ENCODE measurements at places on chromosomes 2 and 18.

GRCh38 chr2:128289439-128289838, 29.2 kb downstream of the HS6ST1 start:
- DNase-seq: no peak

DNA sequence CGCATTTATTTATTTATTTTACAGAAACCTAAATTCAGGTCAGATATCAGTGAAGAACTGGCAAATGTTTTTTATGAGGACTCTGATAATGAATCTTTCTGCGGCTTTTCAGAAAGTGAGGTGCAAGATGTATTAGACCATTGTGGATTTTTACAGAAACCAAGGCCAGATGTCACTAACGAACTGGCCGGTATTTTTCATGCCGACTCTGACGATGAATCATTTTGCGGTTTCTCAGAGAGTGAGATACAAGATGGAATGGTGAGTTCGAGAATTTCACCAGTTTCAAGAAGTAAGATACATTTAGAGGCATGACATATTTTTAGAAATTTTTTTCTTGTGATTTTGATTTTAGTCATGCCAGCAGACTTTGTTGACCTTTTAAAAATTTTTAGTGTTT, 4.6 kb downstream of the CDCA7 start:
- no peak for DNase-seq

DNA sequence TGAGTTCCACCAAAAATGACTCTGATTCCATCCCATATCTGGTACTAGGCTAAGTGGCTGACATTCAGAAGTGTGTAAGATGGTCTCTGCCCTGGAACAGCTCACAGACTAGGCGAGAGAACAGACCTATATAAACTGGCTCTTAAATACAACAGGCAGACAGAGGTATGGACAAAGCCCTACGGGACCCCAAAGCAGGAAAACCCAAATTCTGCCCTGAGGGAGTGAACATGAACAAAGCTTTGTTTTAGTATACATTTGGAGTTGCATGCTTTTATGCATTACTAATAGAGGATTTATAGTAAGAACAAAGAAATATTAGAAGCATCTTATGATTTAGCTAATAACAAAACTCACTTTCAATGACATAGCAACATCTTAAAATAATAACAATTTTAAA, 25.1 kb downstream of the GDF7 start:
- DNase-seq: no peak

- DNase-seq: no peak
These were observed 147.1 kb downstream of the SH3BP4 start for GRCh38 chr2:235098736-235099494.

GRCh38 chr18:11488175-11488574, 121.2 kb upstream of the SLC35G4 start:
- DNase-seq: no peak

GRCh38 chr18:30792051-30792450, 250.5 kb downstream of the DSC3 start:
- DNase-seq: no peak

- DNase-seq: no peak
These were observed 96.5 kb downstream of the EHBP1 start for GRCh38 chr2:62801814-62802523.

DNA sequence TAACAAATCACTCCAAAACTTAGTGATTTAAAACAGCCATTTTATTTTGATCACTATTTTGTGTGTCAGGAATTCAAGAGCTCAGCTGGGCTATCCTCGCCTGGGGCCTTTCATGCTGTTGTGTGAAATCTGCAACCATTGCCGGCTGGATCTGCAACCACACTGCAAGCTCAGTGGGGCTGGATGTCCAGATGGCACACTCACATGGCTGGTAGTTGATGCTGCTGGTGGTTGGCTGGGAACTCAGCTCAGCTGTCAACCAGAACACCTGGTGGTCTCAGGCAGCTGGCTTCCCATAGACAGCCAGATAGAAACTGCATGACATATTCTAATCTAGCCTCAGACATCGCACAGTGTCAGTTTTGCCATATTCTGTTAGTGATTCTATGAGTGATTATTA, 30.6 kb upstream of the AP1S3 start:
- no peak for DNase-seq

DNA sequence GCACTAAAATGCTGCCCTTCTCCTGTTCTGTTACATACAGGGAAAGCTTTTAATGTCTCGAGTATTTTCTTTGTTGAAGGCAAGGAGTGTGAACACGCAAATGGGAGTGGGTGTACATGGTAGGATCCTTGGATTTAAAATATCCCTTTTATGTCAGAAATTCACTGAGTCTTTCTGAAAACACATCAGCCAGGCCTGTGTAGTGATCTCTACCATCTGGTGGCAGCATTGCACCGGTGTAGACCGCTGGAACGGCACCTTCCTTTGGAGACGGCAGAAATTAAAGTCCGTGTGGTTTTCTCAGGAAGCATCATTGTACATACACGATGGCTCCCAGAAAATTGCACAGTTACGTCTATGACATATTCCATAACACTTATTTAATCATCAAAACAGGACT, 515.8 kb downstream of the GALR1 start:
- DNase-seq: no peak

- DNase-seq: no peak
These were observed 131.0 kb downstream of the CCDC85A start for GRCh38 chr2:56314796-56315195.

GRCh38 chr18:34921226-34921625, 120.0 kb upstream of the MAPRE2 start:
- no peak for DNase-seq

DNA sequence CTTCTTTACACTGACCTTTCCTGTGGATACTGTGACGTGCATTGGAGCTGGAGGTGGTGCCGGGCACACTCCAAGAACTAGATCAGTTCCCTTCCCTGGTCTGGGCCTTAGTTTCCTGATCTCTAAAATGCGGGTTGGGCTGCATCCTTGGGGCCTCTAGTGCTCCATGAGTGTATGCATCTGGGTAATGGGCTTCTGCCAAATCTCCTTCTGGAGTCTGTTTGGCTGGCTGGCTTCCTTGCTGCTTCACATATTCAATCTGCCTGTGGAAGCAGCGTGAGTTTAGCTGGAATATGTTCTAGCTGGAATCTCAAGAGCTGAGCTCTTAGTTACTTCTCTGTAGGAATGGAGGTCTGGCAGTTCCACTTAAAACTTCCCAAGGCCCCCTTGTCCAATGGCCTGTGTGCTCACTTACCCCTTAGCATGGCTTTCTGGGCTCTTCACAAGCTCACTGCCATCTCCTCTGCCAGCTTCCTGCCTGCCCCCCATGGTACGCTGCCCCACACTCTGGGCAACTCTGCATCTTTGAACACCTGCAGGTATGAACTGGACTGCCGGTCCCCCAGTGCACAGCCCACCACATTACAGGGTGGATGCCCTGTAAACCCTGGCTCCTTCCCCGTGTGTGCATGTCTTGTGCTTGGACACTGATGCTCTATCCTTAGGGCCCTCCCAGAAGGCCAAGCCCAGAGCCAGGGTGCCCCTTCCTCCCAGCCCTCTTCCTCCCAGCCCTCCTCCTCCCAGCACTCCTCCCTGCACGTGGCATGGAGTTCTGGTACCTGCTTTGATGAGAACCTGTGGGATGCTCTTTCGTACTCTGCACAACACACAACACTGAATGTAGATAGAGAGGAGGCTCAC, 103.6 kb upstream of the SMAD2 start:
- DNase-seq: no peak

DNA sequence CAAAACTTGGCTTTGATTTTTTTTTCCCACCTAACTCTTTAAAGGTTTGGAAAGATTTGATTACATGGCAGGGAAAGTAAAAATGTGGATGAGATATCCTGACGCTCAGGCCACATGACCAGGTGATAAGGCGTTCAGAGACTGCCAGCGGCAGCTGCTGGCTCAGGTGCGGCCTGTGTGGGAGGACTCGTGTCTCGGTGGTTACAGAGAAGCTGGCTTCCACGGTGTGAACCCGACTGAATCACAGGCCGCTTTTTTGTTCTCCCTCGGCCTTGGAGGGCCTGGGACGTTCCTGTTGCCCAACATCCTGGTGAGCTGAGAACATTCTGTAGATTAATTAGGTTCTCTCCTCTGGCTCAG, 124.2 kb upstream of the ZNF516 start:
- no peak for DNase-seq

DNA sequence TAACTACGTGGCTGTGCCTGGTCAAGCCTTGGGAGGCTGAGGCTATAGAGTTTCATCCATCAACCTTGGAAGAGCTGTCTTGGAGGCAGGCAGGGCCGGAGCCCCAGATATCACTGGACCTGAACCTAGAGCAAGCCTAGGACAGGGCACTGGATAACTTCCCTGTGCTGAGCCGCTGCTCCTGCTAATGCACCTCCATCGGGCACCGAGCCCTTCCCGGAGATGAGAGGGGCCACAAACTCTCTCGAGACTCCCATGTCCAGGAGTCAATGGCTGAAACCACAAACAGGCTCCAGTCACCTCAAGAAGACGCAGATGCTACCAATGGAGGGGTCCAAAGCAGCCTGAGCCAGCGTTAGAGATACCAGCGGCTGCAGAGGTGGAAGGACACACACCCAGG, 866.0 kb downstream of the LRP1B start:
- no peak for DNase-seq

DNA sequence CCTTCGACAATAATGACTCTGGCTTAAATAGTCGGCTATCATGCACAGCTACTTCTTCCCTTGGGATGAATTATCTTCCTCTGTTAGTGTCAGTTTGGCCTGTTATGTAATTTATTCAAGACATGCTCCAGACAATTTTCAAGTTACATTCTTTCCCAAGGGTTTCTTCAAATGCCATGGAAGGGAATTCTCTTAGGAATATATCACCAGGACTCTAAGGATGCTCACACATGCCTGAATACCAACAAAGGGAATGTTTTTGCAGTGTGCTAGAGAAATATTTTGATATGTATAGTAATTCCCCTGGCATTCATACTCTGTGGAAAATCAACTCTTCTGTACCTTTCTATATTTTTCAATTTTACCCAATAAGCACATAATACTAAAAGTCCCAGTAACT, 286.0 kb upstream of the KYNU start:
- no peak for DNase-seq

DNA sequence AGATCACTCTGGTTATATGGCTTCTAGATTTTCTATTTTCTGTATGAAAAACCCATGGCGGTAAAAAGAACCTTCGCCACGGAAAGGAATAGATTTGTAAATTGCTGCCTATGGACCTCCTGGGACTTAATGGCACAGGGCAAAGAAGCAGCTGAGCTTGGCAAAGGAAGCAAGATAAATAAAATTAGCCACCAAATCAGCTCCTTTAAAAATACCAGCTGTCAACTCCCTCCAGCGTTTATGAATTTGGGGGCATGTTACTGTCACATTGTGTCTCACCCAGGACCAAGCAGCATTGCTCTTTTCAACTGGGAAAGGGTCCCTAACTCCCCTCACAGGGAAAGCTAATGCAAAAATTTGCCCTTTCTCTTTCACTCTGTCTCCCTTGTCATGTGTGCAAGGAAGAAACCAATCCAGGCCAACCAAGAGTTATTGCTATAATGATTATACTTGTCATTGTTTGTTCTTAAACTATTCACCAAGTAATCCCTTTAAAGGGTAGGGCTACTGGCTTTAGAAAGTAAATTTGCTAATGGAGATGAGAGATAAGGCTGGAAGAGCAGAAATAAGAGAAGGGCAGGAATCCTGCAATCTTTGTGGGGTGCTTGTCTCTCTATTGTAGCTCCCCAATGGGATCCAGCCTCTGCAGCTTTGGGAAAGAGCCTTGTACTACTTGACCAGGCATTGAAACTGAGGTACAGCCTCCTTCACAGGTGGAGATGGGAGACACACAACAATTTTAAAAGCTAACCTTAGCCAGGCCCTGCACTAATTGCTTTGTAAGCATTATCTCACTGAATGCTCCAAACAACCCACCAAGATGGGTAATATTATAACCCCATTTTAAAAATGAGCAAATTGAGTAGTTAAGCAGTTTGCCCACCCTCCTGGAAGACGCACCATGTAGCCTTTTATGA, 119.1 kb upstream of the KLF7 start:
- DNase-seq: no peak

All from stimulated activated CD8-positive, alpha-beta memory T cell treated with anti-CD3 and anti-CD28 coated beads, Interleukin-15, amount 100 ng/mL, for 4 hours (primary cell).